8988T (cell line): ENCODE measurements at places on chromosomes 13 and 19.

- no peak for DNase-seq
Observed at GRCh38 chr13:102089177-102089576, 312.7 kb downstream of the FGF14 start.

GRCh38 chr19:33348301-33349010 is 25.1 kb upstream of the CEBPG start:
- no peak for DNase-seq

- DNase-seq: no peak
Observed at GRCh38 chr13:39321574-39321973, 281.4 kb downstream of the LHFPL6 start.

DNA sequence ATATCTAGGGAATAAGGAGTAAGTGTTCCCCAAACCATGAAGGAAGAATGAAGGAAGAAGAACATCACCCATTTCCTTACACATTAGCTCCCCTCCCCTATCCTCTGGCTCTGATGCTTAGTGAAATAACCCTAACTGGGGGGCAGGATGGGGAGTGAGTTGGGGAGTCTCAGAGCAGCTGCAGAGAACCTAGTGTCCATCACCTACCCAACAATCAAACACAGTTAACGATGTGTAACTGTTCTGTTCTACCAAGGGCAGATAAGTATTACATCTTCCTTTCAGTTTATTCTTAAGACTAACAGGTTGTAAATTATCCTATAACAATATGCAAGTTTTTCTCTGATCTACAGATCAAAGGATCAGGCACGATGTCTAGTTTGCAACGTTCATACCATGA is 12.8 kb downstream of the ELF1 start:
- no peak for DNase-seq

DNA sequence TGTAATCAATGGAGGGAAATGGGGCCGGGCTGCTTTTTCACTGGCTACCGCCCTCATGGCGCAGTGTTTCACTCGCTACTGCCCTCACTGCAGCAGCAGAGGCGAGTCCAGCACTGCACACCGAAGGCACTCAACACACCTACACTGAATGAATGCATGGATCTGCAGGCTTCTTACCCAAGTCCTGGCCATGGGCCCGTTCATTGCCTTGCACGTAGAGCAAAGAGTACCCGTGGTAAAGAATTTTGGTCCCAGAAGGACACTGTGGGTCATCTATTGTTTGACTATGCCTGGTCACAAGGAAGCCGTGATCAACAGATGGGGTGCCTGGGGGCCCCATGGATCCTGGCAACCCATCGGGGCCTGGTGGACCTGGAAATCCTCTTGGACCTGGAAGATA is 144.9 kb downstream of the COL4A1 start:
- DNase-seq: no peak

GRCh38 chr19:15188851-15189250 is 11.9 kb downstream of the NOTCH3 start:
- DNase-seq: no peak
